SJSA1 (cell line): ENCODE measurements at places on chromosomes 5 and 9.

GRCh38 chr5:94908889-94909480 is 290.5 kb downstream of the SLF1 start:
- no peak for DNase-seq

DNA sequence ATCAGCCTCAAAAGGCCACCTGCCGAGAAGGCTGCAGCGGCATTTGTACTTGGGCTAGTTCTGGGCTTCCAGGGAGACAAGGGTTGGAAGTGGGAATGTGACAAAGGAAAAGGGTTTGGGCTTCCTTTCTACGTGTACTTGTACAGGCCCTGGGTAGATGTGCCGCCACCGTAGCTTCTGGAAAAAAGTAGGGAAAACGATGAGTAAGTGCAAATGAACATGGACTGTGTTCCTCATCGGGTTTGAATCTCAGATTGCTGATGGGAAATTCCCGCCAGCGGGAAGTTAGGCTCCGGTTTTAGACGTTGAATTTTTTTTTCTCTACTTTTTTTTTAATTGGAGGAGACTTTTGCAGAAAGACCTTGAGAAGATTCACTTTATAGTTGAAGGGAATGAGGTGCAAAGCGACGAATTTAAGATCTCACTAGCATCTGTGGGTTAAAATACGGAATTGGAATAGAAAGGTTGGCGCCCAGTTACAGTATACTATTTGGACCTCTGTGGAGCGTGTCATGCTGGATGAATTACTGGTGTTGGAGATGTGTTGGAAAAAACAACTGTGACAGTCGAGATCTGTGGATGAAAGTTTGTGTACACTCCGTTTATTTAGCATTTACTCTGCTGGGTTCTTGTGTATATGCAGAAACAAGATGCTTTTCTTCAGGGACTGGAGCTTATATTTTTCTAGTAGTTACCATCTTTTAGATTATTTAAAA is 1.2 kb downstream of the G3BP1 start:
- DNase-seq = peak; percentile 45

DNA sequence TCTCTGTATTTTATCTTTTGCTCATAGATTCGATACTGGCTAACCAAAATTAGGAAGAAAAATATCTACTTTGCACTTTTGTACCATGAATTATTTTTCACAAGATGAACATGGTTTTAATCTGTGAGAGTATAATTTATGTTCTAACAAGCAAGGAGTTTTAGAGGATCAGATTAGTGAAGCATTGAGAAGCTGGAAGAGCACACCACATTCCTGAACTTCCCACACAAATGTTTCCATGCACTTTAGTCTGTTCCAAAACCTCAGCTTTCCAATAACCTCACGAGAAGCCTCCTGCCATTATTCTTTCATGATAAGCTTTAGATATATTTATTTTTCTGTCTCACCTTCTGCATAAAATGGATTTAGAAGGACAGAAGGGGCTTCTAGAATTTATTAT is 98.7 kb upstream of the MPDZ start:
- no peak for DNase-seq

GRCh38 chr9:135297456-135298075 is 182.0 kb upstream of the PPP1R26 start:
- no peak for DNase-seq
